Inflammatory macrophage treated with lipopolysaccharide for 4 hours (primary cell): ENCODE measurements at places on chromosomes 3 and 15.

GRCh38 chr15:26191193-26191592 lies 328.1 kb upstream of the ATP10A start:
- DNase-seq = no peak

DNA sequence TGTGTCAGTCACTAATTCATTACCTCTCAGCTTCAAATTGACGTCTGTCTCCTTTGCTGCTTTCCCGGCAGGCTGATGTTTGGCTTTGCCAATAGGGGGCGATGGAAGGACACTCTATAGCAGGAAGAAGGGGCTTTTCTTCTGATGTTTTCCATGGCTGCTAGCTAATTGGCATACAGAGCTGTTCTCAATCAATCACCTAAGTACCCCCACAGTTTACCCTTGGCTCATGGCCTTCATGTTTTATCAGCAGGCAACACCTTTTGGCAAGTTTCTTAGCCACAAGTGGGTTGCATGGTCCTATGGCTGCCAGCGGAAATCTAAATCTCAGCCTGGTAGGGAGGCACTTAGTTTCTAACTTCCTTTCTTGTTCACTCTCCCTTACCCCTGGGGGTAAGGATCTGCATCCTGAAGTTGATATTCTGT lies 45.0 kb downstream of the ESYT3 start:
- peak; percentile 56 for DNase-seq

DNA sequence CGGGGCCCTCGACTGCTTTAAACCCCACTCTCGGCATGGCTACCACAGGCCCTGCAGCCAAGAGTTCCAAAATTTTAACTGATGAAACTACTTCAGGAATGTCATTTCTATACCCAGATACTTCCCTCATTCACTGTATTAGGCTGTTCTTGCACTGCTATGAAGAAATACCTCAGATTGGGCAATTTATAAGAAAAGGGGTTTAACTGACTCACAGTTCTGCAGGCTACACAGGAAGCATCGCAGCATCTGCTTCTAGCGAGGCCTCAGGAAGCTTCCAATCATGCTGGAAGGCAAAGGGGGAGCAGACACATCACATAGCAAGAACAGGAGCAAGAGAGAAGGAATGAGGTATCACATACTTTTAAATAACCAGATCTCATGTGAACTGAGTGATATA lies 21.6 kb upstream of the ALCAM start:
- peak; percentile 53 for DNase-seq

GRCh38 chr15:73936181-73936580 lies 9.9 kb downstream of the LOXL1 start:
- no peak for DNase-seq

DNA sequence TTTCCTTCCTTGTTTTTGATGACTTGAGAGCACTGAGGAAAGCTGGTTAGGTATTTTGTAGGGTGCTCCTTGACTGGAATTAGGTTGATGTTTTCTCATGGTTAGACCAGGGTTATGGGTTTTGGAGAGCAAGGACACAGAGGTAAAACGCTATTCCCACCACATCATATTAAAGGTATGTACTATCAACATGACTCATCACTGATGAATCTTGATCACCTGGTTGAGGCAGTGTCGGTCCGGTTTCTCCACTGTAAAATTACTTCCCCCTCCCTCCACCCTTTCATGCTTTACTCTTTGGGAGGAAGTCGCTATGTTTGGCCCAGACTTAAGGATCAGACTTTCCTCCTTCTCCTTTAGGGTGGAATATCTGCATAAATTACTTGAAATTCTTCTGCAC lies 201.6 kb downstream of the EDEM1 start:
- DNase-seq = no peak

GRCh38 chr3:41045491-41045890 lies 153.8 kb upstream of the CTNNB1 start:
- DNase-seq = no peak

DNA sequence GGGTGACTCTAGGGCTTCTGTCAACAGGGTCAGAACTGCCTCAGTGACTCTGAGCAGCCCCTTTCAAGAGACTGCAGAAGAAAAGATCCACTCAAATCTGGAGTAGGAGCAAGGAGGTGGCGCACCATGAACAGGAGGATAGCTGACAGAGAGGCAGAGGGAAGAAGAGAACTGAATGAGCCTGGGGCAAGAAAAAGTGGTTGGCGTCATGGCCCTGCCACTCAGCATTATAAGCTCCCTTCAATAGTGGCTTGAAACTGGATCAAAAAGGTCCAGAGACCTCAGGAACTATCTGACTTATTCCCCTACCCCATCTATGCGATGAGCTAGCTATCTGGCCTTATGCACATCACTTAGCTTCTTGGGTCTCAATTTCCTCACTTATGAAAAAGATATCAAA lies 66.6 kb downstream of the NCEH1 start:
- DNase-seq = no peak

DNA sequence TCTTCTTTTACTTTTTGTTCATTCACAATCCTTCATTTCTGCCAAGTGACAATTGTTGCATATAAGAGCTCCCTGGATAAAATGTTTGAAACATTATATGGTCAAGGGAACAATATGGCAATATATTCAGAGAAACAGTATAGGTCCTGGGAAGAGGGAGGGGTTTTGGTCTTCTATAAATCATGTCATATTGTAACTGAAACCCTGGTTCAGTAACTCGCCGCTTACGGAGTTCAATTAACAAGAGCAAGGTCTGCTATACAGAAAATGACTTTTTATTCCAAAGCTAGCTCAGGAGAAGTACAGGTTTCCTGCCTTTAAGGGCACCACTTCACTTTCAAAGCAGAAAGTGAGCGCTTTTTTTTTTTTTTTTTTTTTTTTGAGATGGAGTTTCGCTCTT lies 522.1 kb upstream of the TGFBR2 start:
- DNase-seq = no peak

DNA sequence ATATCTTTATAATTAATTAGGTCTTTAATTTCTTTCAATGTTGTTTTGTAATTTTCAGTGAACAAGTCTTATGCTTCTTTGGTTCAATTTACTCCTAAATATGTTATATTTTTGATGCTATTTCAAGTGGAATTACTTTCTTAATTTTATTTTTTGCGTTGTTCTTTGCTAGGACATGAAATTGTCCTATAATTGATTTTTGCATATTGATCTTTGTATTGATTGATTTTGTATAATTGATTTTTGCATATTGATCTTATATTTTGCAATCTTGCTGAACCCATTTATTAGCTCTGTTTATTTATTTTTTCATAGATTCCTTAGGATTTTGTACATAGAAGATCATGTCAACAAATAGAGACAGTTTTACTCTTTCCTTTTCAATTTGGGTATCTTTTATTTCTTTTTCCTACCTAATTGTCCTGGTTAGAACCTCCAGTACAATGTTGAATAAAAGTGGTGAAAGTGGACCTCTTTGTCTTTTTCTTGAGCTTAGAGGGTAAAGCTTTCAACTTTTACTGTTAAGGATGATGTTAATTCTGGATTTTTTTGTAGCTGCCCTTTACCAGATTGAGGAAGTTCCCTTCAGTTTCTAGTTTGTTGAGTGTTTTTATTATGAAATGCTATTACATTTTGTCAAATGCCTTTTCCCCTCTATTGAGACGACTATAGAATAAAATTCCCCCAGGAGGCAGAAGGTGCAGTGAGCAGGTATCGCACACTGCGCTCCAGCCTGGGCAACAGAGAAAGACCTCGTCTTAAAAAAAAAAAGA lies 36.8 kb upstream of the CCDC50 start:
- peak; percentile 72 for DNase-seq

DNA sequence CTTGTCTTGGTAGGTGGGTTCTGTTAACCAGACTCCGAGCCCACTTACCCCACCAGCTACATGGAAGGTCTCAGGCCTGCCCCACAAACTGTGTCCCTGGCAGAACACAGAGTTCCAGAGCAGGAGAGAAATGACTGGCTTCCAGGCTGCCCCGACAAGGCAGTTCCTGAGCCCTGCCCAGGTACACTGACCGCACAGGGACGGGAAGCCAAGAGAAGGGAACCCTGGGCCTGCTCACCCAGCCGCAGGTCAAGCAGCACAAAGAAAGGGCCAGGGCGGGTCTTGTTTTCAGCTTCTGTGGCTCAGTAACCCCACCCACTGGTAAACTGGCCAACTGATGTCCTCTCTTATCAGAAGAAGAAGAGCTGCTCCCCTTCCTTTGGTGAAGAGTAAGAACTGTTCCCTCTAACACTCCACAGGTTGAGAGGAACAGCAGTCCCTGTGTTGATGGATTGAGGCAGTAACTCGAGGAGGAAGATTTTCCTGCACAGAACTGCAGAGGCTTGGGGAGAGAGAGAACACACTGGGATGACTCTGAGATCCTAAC lies 68.4 kb downstream of the CRTC3 start:
- peak; percentile 52 for DNase-seq

DNA sequence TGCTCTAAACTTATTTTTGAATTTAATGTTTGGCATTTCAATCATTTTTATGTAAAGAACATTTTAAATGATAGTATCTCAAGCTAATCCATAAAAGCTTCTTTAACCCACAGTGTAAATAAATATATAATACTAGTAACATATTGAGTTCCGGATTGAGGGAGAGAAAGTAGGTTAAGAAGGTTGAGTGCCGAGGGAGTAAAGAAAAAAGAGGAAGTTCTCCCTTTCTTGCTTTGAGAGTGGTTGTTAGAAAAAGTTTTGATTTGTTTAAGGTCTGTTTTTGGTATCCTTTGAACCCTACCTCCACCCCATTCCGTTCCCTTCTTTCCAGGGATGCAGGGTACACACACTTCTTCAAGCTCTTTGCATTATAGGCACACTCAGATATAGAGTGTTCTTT lies 130.8 kb downstream of the VPS8 start:
- no peak for DNase-seq

DNA sequence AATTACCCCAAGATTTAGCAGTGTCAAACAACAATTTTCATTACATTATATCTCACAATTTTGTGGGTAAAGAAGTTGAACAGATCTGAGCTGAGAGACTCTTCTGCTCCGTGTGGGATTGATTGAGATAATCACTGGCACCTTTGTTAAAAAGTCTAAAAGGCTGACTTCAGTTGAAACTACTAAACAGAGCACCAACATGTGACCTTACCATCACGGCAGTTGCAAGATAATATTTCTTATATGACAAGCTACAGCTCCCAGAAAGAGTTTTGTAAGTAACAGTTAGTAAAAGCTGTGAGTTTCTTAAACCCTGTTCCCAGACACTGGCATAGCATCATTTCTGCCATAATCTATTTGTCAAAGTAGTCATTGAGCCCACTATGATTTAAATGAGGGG lies 25.0 kb downstream of the CGGBP1 start:
- DNase-seq = peak; percentile 25

GRCh38 chr15:39400002-39400401 lies 180.9 kb upstream of the THBS1 start:
- DNase-seq = no peak

- no peak for DNase-seq
Observed at GRCh38 chr3:46463868-46464241, 850 bp downstream of the LTF start.

DNA sequence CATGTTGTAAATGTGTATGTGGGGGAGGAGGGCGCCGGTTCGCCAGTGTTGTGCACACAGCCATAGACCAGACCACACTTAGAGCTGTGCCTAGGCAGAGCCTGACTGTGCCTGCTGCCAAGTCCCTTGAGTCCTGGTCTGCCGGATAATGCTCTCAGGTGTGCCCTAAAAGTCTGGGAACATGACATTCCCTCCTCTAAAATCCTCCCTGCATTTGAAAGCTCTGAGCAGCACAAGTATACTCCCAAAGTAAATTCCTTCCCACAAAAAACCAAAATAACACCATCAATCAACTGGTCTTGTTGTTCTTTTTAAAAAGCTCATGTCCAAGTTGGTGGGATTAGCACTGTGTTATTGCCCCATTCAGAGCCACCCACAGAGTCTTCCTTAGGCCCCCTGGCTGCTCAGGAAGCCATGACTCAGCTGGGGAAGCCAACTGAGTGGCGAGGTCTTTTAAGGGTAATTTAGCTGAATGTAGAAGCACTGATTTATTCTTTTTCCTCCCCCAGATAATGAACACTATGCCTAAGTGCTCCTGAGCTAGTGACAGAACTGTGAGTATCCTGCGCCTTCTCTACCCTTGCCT lies 147.8 kb upstream of the MCTP2 start:
- DNase-seq = no peak

- DNase-seq = no peak
Observed at GRCh38 chr3:111568911-111569310, 26.2 kb downstream of the ZBED2 start.

GRCh38 chr15:58758141-58758540 lies 8.6 kb upstream of the ADAM10 start:
- peak; percentile 53 for DNase-seq

- DNase-seq = peak; percentile 23
Observed at GRCh38 chr3:142281474-142281873, 56.1 kb upstream of the GK5 start.

DNA sequence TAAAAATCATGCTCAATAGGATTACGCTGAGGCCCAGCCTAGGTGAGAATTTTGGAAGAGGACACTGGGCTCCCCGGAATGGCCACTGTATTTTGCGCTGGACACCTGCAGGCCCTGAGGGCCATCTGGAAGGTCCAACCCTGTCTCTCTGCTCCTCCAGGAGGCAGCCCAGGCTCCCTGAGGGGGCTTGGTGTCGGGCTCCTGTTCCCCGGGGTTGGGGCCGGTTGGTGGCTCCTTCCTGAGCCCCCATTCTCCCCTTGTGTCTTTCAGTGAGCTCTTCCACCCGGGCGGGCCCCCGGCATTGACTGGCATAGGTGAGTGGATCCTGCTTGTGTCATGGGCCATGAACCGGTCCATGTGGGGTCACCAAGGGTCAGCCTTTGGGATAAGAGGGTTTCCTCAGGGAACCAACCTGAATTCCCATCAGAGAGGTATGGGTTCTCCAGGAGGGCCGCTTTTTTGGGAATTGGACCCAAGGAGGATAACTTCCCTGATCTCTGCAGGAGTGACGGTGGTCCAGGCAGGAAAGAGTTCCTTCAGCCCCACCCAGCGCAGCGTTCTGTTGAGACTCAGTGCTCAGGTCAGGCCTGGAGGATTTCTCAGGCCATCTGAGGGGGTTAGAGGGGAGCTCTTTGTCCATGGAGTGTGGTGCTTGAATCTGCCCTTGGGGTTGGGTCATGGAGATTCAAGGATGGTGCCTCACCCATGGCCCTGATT lies 187.8 kb downstream of the UBE3A start:
- no peak for DNase-seq

GRCh38 chr3:138950006-138950644 lies 3.1 kb downstream of the FOXL2NB start:
- peak; percentile 41 for DNase-seq

- peak; percentile 84 for DNase-seq
Observed at GRCh38 chr15:67127965-67128364, 62.6 kb downstream of the SMAD3 start.

DNA sequence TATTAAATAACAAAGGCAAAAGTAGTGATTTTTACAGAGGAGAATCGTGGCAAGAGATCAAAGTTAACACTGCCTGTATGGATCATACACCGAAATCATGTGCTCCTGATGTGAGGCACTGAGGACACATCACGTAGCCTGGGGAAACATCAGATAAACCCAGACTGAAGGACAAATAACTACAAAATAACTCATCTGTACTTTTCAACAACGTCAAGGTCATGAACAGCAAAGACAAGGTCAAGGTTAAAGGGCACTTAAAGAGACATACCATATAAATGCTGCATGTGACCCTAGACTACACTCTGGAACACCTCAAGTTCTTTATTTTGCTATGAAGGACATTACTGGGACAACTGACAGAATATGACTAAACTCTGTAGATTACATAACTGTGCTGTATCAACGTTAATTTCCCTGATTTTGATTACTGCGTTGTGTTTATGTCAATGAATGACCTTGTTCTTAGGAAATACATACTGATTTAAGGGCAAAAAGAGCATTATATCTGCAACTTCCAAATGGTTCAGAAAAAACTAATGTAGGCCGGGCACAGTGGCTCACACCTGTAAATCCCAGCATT lies 48.1 kb downstream of the CHSY1 start:
- DNase-seq = peak; percentile 64

- peak; percentile 19 for DNase-seq
Observed at GRCh38 chr3:188362405-188362831, 208.5 kb downstream of the LPP start.

GRCh38 chr15:71679793-71680353 lies 130.5 kb upstream of the NR2E3 start:
- no peak for DNase-seq
